ENCODE measurements at places on chromosomes 16 and 17.

DNA sequence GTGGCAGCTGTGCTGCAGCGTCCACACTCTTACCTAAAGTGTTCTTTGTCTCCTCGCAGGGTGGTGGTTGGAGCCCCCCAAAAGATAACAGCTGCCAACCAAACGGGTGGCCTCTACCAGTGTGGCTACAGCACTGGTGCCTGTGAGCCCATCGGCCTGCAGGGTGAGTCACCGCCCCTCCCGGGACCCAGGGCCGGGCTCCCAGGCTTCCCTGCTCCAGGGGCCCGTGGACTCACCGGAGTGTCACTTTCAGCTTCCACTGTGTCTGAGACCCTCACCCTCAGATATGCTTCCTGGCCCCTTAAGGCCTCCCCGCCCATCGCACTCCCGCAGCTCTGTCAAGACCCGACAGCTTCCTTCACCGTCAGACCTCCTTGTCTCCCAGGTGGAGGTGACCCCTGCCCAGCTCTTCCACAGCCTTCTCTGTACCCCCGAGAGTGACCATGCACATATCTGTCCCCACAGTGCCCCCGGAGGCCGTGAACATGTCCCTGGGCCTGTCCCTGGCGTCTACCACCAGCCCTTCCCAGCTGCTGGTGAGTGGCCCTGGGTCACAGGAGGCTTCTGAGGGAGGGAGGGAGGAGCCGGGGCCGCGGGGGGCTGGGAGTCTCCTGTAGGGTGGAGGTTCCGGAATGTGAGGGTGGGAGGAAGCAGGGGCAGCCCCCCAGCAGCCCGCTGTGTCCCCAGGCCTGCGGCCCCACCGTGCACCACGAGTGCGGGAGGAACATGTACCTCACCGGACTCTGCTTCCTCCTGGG lies 1.8 kb downstream of the ITGAX start:
- no peak for DNase-seq

- DNase-seq = no peak
Observed at GRCh38 chr16:54846766-54847165, 83.9 kb upstream of the IRX5 start.

GRCh38 chr17:39777534-39778365 lies 40.0 kb downstream of the GRB7 start:
- DNase-seq = peak; percentile 78

DNA sequence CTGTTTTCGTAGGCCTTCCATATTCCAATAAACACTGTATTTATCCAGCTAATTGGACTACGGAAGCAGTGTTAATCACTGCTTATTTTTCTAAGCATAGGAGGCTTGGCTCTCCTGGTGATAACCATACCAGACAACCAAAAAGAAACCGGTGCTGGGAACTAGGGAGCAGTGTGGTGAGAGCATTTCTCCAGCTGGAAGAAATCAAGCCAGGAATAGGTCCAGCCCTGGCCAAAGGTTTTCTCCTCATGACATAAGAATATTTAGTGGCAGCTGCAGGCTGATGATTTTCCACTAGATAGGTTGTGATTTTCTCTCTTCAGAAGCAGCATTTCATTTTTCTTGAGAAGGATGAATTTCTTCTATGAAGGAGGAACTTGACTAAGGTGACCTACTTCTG lies 141.5 kb downstream of the TRIM37 start:
- no peak for DNase-seq

GRCh38 chr17:57948555-57949420 lies 6.4 kb downstream of the CUEDC1 start:
- DNase-seq = peak; percentile 12

GRCh38 chr17:29622337-29623282 lies at the start of gene CORO6:
CORO6 (minus strand) TSS chr17:29622912; CDS start chr17:29621421, 1,491 bp downstream.
- DNase-seq = peak; percentile 67

GRCh38 chr16:88651276-88651988 lies 579 bp upstream of the CYBA start:
- DNase-seq = peak; percentile 89

- DNase-seq = no peak
Observed at GRCh38 chr17:55324296-55324978, 59.7 kb downstream of the HLF start.

DNA sequence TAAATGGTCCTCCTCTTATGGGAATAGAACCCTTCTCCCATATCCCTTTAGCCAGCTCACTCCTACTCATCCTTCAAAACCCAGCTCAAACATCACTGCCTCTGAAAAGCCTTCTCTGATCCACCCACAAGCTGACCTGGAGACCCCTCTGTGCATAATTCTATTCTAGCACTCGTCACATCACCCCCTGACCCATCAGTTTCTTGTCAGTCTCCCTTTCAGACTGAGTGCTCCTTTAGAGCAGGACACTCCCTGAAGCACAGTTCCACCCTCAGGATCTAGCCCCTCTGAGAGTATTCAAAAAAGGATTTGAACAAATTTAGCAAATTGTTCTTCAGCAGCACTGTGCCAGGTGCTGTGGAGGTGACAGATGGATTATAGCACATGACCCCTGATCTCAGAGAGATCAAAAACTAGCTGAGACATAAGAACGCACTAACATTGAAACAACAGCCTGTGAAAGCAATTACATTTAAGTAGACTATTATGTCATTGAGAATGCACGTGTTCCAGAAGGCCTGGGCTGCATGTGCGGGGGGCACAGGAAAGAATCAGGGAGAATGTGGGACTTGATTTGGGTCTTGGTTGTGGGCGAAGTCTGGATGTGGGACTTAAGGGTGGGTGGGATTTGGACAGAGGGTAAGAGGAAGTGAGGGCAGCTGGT lies 43.5 kb downstream of the MRPS23 start:
- no peak for DNase-seq

DNA sequence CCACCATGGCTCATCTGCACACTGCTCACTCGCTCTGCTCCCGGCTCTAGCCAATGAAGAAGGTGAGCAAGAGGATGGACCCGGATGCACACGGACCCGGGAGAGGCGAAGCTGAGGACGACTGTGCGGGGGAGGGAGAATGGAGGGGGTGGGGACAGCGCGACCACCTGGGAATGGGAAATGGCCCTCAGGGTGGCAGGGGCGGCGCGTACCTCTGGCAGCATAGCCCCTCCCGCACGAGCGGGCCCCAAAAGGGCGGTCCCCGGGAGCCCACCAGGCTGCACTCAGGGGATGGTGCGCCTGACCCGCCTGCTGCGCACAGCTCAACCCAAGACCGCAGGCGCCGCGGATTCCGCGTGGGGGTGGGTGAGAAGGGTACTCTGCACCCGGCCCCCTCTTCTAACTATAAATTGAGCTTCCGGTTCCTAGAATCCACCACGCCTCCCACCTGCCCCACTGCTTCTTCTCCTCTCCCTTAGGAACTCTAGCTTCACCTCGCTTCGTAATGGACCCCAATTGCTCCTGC lies 6.1 kb downstream of the MT1H start:
- DNase-seq = no peak

DNA sequence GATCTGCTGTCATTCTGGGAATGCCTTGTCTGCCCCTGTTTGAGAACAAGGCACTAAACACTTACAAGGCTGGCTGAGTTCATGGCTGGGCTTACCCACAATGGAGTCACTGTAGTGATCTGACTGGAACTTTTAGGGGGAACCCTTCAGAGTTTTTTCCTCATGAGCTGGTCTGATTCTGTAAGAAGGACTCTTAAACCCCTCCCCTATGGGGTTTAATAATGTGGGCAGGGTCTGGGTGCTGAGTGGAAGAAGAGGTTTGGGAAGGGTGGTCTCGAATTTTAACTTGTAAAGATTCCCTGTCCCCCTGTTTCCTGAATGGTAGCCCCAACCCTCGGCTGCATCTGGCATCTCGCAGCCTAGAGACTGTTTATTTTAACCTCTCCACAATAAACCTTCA lies 30.6 kb downstream of the OSBPL7 start:
- DNase-seq = no peak

DNA sequence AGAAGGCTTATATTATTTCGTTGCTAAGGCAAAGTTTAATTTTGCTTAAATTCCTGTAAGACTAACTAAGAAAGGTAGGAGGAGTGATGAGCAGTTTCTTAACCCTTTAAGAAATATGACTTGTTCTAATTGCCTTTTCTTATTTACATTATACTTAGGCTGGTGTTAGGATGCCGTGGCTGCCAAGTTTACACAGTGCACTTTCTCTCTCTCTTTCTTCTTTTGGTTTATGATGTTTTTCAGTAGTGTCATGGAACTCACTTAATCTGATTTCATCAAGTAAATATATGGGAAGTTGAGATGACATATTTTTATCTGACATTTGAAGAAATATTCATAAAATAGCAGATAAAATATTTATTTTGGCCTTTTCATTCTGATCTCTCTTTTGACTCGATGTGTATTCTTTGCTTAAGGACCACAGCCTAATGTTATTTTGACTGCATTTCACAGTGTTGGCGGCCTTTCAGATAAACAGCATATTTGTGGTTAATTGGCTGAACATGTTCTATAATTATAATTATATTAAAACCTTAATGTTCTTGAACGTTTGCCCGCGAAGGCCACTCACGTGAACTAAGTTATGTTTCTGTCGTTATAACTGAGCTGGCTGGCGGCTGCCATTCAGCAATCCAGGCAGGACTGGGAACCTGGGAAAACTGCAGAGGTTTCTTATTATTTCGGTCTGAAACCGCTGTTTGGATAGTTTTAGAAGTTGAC lies 191.6 kb downstream of the WWOX start:
- no peak for DNase-seq

- peak; percentile 86 for DNase-seq
Observed at GRCh38 chr17:14205992-14206461, 30.6 kb downstream of the CDRT15 start.

- DNase-seq = no peak
Observed at GRCh38 chr17:44948315-44948795, 782 bp upstream of the KIF18B start.

GRCh38 chr16:58126451-58126961 lies 2.7 kb downstream of the CFAP20 start:
- DNase-seq = no peak
